NCI-H187 (cell line): ENCODE measurements at places on chromosomes 7 and 10.

DNA sequence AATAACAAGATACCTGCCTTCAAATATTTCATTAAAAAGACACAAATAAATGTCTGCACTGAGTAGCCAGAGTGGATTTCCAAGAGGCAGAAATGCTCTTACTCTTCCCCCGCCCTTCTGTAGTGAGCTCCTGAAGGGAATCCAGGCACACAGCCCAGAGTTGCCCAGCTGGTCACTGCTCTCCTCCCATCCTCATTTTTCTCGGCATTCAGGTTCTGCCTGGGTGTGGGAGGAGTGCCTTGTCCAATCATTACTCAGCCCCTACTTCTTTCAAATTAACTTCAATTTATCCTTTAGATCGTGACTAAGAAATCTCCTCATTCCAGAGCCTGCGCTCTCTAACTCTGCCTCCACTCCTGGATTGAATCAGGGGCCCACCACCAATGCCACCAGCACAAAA lies 12.2 kb downstream of the CCDC6 start:
- no peak for DNase-seq

GRCh38 chr10:34824870-34825269 lies 9.8 kb upstream of the PARD3 start:
- no peak for DNase-seq

DNA sequence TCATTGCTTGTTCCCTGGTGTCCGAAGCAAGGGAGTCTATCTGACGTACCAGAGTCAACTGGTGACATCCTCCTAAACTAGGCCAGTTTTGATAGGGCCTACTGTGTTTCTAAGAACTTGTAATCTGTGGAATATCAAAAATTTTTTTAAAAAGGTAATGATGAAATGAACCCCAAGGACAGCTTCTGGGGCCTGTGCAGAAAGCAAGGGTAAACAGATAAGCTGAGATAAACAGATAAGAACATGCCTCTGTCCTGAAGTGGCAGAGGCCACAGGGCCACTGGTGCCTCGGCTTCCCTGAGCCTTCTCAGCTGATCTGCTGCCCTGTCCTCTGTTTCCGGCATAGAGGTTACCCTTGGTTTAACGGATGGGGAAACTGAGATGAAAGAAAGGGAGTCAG lies 8.8 kb downstream of the GRK5 start:
- DNase-seq: no peak

- DNase-seq: no peak
Observed at GRCh38 chr10:30040597-30040996, 18.8 kb downstream of the JCAD start.

GRCh38 chr10:95543459-95543858 lies 17.7 kb downstream of the SORBS1 start:
- DNase-seq: no peak

DNA sequence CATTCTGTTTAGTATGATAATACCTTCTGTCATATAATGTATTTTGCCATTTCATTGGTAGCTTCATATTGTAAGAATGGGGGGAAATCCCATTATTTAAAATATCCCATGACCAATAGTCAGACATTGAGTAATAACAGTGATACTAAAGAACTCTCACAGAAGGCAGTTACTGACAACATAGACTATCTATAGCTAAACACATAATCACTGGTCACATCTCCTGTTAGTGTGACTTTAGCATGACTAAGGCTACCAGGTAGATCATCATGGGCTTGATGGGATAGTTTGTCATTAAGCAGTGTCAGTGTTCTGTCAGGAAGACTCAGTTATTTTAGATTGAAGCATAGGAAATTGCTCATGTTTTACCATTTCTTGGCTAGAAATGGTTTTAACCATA lies 16.4 kb downstream of the OPN1SW start:
- no peak for DNase-seq

GRCh38 chr7:27901028-27901760 lies 161.2 kb downstream of the TAX1BP1 start:
- DNase-seq: no peak

GRCh38 chr7:114081606-114082425 lies 163.0 kb upstream of the PPP1R3A start:
- peak; percentile 25 for DNase-seq

DNA sequence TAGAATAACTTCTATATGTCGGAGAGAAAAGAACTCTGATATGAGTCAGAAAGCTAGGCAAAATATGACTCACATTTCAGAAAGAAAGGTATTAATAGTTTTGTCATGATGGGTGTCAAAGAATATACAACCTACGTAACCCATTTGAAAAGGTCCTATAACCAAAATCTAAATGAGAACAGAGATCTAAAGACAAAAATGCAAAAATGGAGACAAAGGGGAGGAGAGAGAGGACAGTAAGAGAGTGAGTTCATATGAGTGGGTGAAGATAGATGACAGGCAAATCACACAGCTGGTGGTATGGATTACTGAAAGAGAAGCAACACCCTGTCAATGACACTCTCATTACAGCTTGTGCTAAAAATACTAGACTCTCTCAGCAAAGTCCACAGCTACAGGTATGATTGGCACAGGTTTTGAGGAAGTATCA lies 25.6 kb downstream of the ANKMY2 start:
- no peak for DNase-seq

DNA sequence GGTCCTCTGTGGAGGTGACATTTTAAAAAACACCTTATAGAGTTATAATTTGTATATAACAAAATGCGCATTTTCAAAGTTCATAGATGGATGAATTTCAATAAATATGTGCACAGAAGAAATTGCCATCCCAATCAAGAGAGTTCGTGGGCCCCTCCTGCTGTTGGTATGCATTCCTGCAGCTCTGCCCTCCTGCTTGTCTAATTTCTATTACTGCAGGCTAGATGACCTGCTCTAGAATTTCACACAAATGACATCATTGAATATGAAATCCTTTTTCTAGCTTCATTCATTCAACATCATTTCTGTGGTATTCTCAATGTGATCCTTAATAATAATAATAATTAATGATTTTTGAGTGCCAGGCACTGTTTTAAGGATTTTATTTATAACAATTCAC lies 348.2 kb downstream of the SDK1 start:
- DNase-seq: no peak

DNA sequence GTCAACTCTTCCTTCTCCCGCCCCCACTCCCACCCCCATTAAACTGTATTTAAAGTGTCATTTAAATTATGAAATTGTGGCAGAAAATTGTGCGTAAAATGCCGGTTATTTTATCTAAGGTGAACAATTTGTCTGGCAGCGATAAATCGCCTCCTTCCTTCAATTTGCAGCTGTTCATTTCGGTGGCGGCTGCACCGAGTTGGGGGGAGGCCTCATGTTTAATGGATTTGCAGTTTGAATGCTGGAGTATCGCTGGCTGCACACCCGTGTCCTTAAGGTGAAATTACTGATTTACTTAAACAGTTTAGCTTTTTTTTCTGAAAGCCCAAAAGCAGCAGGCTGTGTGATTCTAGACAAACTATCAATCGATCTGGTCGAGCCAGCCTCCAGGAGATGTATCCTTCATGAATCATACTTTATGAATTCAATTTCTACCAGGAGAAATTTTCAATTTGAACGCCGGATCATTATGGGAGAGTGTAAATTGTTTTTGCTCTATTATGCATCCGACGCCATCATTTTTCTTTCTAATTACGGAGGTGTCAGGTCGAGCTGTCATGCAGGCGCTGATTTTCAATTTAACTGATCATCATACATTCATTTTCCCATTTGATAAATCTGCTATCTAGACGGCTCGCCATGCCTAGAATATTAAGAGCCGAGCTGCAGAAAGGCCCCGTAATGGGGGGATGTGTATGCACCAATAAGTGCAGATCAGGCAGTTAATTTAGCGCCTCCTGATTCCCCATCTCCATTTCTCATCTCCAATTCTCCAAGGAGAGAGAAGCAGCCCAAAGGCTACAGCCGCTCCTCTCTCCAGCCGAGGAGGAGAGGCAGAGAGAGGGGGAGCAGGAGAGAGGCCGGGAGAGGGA lies 6.5 kb downstream of the UNCX start:
- DNase-seq: no peak

DNA sequence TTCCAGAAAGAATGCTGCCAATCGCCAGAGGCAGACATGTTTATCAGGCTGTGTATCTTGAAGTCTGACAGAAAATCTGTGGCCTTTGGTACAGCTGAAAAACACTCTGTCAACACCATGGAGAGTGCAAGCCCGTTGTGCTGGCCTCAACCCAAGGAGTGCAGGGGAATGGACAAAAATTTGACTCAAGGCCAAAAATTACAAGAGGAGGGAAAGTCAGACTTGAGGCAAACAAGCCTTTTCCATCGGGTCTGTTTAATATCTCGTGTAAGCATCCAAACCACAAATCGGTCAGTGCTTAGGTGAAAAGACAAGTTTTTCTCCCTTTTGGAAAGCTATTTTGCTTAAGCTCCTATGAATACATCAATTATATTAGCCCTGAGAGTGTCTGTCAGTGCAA lies 305.3 kb upstream of the NFE2L3 start:
- no peak for DNase-seq

DNA sequence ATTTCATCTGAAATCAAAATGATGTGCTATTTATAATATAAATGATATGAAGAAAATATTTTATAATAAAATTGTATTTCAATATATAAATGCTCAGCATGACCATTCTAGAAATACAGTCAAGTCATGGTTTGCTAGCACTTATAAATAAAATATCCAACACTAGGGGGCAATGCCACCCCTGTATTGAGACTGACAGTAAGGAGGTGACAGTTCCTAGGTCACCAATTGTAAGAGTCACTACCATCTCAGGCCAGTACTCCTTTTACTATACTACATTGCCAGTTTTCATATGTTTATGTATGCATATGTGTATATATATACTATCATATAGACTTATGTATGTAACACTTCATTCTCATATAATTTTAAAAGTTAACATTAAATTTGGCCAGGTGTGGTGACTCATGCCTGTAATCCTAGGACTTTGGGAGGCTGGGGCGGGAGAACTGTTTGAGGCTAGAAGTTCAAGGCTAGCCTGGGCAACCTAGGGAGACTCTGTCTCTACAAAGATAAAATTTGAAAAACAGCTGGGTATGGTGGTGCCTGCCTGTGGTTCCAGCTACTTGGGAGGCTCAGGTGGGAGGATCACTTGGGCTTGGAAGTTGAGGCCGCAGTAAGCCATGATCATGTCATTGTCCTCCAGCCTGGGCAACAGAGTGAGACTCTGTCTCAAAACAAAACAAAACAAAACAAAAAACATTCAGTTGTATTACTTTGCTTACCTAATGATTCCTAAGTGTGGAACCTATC lies 2.4 kb upstream of the CNOT4 start:
- no peak for DNase-seq
